ENCODE measurements at places on chromosomes 4 and X. TPM values are rescaled to one million over a fixed set of nuclear protein-coding genes. Genes with fewer than 3 reads are reported as not detected.

DNA sequence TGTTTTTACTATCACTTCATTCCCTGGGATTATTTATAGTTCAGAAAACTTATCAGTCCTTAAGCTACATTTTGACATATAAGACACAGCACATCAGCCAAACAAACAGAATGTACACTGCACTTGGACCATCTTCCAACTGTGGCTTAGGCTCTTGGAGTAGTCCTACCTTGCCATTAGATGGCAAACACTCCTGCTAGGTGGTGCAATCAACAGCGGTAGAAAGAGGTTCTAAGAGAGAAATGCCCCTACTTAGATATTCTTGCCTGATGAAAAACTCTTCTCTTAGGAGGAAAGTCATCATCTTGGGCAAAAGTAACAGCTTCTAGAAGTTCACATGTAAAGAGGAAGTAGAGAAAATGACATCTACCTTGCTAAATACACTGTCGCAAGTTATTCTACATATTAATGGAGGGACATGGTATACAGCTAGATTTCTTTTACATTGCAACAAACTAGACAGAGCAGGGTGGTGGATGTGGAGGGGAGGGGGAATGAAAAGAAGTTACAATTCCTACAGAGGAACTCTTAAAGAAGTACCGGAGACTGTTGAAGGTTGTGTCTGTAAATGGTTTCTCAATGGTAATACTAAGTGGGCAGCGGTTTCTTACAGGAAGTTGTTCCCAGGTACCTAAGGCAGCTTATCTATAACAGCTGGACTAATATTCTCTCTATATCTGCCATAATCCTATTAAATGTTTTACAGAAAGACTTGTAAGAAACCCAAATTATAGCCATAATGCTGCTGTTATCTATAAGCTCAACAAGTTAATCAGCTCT, 8.1 kb upstream of the STPG2 start:
- H3K27ac ChIP-seq, result no peak overlapping the region
- DNase-seq, result no peak
- H3K27me3 ChIP-seq, result no peaks in the 10 kb centered on the region

Gene GABRE
- 58.5 TPM for total RNA-seq

Gene DMP1
- not detected for total RNA-seq

Gene PPP1R3F
- 3.3 TPM for total RNA-seq

- no peaks in the 10 kb centered on the region for H3K27me3 ChIP-seq
- DNase-seq, result no peak
- H3K4me1 ChIP-seq, result no peaks in the 10 kb centered on the region
- no peak overlapping the region for H3K27ac ChIP-seq
- H3K4me3 ChIP-seq, result no peak overlapping the region
Observed at GRCh38 chr4:24956763-24957162, 43.9 kb upstream of the CCDC149 start.

Gene ADGRL3
- total RNA-seq, result 1.0 TPM

GRCh38 chrX:125894947-125895346, 271.1 kb downstream of the DCAF12L2 start:
- no peak overlapping the region for H3K4me3 ChIP-seq
- H3K36me3 ChIP-seq, result no peaks in the 10 kb centered on the region
- no peaks in the 10 kb centered on the region for H3K27me3 ChIP-seq

Gene ZXDA
- 3.9 TPM for total RNA-seq

DNA sequence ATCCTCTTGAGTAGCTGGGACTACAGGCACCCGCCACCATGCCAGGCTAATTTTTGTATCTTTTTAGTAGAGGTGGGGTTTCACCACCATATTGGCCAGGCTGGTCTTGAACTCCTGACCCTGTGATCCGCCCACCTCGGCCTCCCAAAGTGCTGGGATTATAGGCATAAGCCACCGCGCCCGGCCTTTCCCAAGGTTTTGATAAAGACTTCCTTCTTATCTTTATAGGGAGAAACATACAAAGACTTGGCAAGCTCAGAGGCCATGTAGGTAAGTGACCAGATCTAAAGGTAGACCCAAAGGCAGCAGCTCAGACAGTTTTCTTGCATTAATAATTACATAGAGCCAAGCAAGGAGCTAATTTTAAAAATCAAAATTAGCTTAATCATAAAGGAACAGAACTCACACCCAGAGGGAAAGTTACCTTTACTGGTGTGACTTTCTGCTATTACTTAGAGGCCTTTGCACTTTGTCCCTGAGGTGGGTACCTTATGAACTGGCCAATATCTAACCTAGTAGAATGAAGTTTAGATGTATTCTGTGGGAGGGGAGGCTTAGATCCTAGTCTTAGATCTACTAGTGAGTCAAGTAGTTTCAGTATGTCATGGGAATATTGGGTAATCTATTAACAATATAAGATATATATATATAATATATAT, 67.3 kb downstream of the HPGD start:
- no peak overlapping the region for H3K4me3 ChIP-seq
- no peak for DNase-seq
- H3K27me3 ChIP-seq, result no peaks in the 10 kb centered on the region
- no peaks in the 10 kb centered on the region for H3K36me3 ChIP-seq

Gene SPIN2A
- 2.1 TPM for total RNA-seq

Gene GAGE12J
- total RNA-seq, result not detected

- no peaks in the 10 kb centered on the region for H3K27me3 ChIP-seq
- H3K27ac ChIP-seq, result no peak overlapping the region
- H3K4me1 ChIP-seq, result peaks cover 15% of the 10 kb centered on the region
Observed at GRCh38 chr4:102531462-102531861, 30.3 kb downstream of the NFKB1 start.

Data from upper lobe of left lung (tissue), 6 donors.